Body of pancreas (tissue), 4 donors: ENCODE measurements at places on chromosomes 3 and 15. TPM values are rescaled to one million over a fixed set of nuclear protein-coding genes. Genes with fewer than 3 reads are reported as not detected.

CPNE9 gene
- not detected for total RNA-seq

IL17RD gene
- 1.3 TPM for total RNA-seq

GRCh38 chr15:78129077-78129750 lies 2.0 kb downstream of the CIB2 start:
- no peak for DNase-seq

IQCF5 gene
- not detected for total RNA-seq

CXCR6 gene
- total RNA-seq, result not detected

DNA sequence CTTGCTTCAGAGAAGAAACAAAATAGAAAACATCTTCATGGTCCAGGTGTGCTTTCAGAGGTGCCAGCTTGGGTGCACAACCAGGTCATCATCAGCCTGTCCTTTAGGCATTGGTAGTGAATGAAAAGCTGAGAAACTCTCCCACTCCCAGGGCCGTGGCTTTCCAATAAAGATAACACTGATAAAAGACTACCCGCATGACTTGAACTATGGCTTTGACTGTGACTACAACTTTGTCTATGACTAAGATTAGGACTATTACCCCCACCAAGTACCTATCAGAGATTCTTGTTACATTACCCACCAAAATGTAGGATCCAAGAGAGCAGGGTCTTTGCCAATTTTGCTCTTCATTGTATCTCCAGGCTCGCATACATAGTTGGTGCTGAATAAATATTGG lies 115.2 kb downstream of the EDEM1 start:
- no peak for DNase-seq

LXN gene
- 14.0 TPM for total RNA-seq

DNA sequence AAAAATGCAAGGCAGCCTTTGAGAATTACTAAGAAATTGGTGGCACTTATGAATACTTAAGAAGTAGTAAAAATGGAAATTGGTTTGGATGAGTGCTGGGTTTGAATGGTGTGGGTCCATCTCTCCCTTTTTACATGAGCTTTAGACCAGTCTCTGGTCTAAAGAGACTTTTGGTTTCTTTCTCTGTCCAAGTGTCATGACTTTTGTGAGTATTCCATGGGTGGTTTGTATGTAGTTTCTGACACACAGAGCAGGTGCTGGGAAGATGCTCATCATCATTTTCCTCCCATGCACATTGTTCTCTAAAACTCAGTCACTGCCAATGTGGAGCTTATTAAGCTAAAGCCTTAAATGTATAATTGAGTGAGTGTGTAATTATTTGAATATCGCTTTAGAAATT lies 63.5 kb downstream of the KAT2B start:
- no peak for DNase-seq

GRCh38 chr15:29377161-29377560 lies 107.5 kb upstream of the NSMCE3 start:
- no peak for DNase-seq

DNA sequence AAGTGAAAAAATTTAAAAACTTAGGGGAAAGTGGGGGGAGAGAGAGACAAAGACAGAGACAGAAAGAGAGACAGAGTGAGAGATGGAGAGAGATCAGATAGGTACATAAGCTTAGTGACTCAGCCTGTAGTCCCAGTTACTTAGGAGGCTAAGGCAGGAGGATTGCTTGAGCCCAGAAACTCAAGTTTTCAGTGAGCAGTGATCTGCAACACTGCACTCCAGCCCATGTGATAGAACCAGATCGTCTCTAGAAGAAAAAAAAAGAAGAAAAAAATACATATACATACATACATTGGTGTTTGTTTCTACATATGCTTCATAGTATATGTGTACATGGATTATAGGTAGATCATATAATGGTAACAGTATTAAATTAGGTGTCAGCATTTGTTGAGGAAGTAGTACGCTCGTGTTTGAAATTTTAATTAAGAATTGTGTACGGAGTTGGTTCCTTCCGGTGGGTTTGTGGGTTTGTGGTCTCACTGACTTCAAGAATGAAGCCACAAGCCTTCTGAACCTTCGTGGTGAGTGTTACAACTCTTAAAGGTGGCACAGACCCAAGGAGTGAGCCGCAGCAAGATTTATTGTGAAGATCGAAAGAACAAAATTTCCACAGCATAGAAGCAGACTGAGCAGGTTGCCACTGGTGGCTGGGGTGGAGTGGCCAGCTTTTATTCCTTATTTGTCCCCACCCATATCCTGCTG lies 38.3 kb upstream of the SNRPN start:
- DNase-seq, result no peak

DNA sequence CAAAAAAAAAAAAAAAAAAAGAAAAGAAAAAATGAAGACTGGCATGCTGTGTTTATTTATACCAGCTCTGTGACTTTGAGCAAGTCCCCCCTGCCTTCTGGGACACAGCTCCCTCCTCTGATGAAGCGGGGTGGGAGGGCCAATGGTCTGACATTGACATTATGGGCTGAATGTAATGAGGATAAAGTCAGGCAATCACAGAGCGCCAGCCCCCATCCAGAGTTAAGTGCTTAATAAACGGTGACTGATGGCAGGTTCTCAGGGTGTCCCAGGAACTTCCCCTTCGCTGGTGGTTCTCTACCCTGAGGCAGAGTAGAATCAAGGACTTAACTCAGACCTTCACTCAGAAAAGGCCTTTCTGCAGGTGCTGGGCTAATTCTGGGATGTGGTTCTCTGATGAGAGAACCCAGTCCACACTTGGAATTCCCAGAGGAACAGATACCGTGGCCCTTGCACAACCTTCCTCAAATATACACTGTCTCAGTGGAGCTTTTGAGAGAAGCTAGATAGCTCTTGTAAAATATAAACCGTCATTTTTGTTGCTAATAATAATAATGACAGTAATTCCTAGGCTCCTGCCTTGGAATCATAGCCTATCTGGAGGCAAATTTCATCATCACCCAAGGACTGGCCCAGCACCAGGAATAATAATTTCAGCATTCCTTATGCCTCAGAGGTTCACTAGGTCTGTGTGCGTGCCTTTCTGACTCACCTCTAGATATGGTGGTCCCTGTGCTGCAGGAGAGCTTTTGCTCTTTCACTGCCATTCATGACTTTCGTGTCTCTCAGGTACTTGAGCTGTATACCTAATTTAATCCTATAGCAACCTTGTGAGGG lies 115.8 kb downstream of the RPLP1 start:
- DNase-seq, result no peak

- no peak for DNase-seq
Observed at GRCh38 chr3:116265320-116265695, 180.0 kb downstream of the LSAMP start.

GRCh38 chr3:155424323-155424710 lies 130.8 kb upstream of the STRIT1 start:
- no peak for DNase-seq

GRCh38 chr3:14806641-14807263 lies 12.0 kb upstream of the FGD5 start:
- DNase-seq, result peak; percentile 34

- DNase-seq, result no peak
Observed at GRCh38 chr3:176651622-176652021, 545.7 kb downstream of the TBL1XR1 start.

SLC38A3 gene
- total RNA-seq, result 48.0 TPM

- no peak for DNase-seq
Observed at GRCh38 chr15:59322056-59322759, 50.5 kb downstream of the MYO1E start.

GRCh38 chr3:27756877-27757276 lies 34.8 kb upstream of the EOMES start:
- DNase-seq, result no peak

DNA sequence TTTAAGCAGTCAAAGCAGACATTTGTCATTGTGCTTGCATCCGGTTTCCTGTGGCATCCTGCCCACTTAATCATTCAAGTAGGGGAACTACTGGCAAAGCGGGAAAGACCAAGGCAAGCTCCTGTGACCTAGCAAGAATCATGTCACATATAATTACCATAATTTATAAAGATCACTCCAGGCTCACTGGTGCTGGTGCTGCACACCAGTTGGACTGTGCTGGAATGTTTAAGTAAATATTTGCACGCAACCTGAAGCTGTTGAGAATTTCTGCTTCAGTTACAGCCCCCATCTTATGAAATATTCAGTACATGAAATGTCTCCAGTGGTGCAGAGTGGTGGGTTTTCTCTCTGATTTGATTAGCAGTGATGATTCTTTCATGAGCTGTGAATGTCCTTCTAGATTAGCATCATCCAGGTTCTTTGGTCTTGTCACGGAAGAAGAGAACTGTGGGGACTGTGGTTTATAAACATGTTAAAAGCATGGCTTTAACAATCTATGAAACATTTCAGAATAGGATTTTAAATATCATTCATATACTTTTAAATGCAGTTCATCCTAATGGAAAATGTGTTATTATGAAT lies 621.3 kb upstream of the EPHA6 start:
- peak; percentile 34 for DNase-seq

GRCh38 chr15:80727196-80727595 lies 32.1 kb downstream of the ABHD17C start:
- DNase-seq, result no peak

DNA sequence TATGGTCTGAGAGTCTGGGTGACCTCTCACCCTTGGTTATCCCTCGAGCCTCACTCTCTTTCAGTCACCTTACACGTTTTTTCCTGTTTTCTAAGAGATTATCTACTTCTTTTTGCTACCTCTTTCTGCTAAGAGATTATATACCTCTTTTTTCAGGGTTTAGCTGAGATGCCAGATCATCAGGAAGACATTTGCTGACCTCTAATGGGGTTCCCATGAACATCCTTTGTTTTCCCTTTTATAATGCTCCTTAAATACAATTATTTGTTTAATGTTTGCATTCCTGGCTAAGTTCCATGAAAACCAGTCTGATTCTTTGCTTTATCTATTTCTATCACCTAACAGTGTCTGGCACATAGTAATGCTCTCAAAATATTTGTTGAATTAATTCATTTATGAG lies 39.6 kb downstream of the LEKR1 start:
- no peak for DNase-seq

GRCh38 chr3:190258634-190259033 lies 63.6 kb downstream of the CLDN1 start:
- no peak for DNase-seq

COL6A5 gene
- total RNA-seq, result not detected

THRB gene
- total RNA-seq, result 6.7 TPM

GRCh38 chr15:33460166-33460805 lies 149.5 kb downstream of the RYR3 start:
- no peak for DNase-seq

GRCh38 chr15:93566762-93567161 lies 477.8 kb upstream of the RGMA start:
- no peak for DNase-seq

DNA sequence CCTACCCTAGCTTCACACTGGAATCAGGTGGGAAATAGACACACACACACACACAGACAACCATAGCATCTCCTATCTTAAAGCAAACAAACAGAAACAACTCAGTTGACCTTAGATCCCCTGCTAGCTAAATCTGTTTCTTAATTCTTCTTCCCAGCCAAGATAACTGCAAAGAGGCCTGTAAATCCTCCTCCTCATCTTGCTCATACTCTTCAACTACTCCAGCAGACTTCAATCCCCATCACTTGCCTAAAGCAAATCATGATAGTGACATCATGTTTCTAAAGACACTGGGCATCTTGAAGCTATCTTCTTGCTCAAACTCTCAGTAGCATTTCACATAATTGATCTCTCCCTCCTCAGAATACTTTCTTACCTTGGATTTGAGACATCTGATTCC lies 303.0 kb downstream of the RBMS3 start:
- DNase-seq, result no peak

DNA sequence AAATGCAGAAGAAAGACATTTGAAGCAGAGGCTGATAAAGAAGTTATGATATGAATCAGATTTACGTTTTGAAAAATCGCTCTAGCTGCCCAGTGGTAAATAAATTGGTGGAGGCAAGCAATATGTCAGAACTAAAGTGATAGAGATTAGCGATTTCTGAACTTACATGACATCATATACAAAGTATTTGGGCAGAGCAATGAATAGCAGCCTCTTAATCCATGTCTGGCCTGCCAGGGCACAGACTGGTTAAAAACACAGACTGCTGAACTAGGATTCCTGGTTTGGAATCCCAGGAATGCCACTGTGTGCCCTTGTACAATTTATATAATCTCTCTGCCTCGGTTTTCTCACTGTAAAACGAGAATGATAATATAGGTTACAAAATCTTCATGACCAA lies 243.1 kb upstream of the SETMAR start:
- no peak for DNase-seq

DNA sequence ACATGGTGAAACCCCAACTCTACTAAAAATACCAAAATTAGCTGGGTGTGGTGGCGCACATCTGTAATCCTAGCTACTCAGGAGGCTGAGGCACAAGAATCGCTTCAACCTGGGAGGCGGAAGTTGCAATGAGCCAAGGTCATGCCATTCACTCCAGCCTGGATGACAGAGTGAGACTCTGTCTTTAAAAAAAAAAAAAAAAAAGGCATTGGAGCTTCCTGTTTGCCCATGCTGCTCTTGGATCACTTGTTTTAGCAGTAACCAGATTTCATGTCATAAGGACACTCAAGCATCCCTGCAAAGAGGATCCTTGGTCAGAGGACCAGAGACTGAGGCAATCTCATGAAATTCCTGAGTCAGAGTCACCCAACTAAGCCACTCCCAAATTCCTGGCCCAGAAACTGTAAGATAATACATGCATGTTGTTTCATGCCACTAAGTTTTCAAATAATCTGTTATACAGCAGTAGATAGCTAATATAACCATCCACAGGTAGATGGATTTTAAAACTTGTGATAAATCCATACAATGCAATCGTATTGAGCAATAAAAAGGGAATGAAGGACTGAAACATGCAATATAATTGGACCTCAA lies 82.0 kb upstream of the XXYLT1 start:
- no peak for DNase-seq

DNA sequence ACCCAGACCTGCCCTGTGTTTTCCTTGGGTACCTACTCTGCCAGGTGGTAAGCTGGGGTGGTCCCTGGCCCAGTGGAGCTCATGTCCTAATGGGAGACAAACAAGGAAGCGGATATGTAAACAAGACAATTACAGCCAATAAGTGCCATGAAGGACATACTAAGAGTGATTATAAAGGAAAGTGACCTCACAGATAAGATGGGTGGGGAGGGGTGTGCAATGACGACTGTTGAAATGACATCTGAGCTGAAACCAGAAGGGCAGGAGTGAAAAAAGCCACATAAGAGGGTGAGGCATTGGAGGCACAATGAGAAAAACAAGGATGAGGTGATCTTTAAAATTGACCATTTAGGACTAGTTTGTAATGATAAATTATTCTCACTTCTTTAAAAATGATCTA lies 336.2 kb upstream of the IL12A start:
- no peak for DNase-seq
